MV-4-11 (cell line): ENCODE measurements at places on chromosomes 3 and 15.

GRCh38 chr3:112097378-112097777, 11.2 kb downstream of the C3orf52 start:
- peak; percentile 42 for DNase-seq

- no peak for DNase-seq
Observed at GRCh38 chr3:190595179-190595795, 81.4 kb downstream of the IL1RAP start.

DNA sequence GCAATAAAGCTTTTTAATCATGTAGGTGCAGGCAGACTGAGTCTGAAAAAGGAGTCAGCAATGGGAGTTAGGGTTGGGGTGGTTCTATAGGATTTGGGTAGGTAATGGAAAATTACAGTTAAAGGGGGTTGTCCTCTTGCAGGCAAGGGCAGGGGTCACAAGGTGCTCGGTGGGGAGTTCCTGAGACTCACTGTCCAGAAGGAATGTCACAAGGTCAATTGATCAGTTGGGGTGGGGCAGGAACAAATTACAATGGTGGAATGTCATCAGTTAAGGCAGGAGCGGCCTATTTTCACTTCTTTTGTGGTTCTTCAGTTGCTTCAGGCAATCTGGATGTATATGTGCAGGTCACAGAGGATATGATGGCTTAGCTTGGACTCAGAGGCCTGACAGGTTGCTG, 13.9 kb downstream of the CCR5AS start:
- DNase-seq, result no peak

- no peak for DNase-seq
Observed at GRCh38 chr3:24687671-24688070, 193.0 kb upstream of the THRB start.

DNA sequence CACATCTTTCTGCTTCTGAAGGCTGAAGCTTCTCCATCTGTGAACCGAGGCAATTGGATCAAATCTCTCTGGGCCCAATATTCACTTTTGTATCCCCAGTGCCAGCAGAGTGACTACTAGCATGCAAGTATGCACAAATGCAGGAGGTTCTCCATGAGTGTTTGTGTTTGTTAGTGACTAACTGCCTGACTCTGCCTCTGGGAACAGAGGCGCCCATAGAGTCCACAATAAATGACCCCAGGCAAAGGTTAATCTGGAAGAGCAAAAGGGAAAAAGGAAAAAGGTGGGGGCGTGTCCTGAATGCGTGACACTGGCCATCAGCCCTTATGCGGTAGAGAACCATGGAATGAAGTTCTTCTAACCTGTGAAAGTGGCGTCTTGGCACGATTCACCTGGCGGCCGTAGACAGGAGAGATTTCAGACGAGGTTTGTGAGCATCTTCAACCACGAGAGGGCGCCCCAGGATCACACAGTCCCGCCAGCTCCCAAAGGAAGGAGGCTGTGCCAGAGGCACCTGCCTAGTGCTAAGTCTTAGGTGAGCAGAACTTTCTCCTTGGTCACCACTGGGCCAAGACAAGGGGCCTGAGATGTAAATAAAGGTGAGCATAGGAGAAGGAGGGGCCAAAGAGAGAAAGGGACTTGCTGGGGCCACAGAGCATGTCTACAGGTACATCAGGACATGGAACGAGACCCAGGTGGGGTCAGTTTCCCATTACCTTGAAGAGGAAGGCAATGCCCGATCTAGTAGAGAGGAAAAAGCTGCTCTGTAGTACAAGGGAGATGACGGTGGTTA, 44.2 kb downstream of the RBPMS2 start:
- peak; percentile 31 for DNase-seq
